ENCODE measurements at places on chromosomes 4 and X.

GRCh38 chr4:41512136-41512535 is 25.8 kb upstream of the LIMCH1 start:
- H3K27ac ChIP-seq = no peak overlapping the region
- no peak for DNase-seq
- H3K27me3 ChIP-seq = no peaks in the 10 kb centered on the region
- peaks cover 2% of the 10 kb centered on the region for H3K4me1 ChIP-seq

DNA sequence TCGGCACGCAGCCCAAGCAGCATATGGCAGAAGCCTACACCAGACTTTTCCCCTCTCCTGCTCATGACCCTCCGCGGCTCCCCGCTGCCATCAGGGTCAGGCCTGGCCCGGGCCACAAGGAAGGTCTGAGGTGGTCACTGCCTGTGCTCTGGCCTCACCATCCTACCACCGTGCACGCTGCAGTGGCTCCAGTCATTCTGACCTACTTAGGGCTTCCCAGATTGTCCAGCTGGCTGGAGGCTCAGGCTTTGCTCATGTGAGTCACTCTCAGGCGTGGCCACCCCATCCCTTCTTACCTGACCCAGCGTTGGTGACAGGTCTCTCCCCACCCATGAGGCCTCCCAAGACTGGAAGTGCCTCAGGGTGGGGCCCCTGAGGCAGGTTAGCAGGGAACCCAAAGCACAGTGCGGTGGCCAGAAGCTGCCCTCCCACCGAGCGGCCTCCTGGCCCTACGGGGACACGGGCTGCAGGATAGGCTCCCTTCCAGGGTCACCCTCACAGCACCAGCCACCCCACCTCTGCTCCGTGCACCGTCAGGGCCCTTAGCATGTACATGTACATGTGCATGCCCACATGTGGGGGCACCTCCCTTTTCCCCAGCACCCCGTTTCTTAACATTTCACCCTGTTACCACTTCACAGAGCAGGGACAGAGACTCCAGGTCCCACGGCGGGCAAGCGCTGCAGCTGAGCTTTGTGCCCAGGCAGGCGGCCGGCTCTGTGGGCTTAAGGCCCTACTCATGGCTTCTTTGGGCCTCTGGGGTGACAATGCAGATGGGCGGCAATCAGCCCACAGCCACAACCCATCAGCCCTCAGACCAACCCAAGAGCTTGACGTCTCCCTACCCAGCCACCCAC is 2.2 kb downstream of the TREX2 start:
- no peaks in the 10 kb centered on the region for H3K36me3 ChIP-seq

DNA sequence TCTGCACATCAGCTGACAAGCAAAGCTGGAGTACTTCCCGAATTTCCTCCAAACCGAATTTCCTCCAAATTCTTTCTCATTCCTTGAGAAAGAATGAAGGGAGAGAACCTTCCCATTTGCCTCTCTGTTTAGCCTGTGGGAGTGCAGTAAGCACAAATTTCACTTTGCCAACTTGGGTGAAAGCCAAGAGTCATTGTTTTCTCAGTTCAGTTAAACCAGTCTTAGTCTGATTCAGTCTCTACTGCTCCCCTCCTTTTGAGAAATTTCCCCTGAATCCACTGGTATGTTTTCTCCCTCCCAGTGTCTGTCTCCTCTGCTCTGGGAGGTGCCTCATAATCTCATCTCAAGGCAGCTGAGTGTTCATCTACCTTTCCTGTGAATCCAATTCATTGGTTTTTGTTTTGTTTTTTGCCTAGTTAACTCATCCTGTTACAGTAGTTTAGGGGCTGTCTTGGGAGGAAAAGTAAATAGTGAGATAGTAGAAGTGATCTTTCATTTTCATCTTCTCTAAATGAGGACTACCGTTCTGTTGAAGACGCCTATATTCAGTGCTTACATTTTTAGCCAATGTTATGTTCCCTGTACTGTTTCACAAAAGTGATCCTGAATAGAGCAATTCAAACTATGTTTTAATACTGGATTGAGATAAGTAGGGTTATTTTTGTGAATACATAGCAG is 49.0 kb downstream of the SYTL5 start:
- no peak overlapping the region for H3K4me3 ChIP-seq
- no peaks in the 10 kb centered on the region for H3K36me3 ChIP-seq
- H3K27ac ChIP-seq = peak overlapping the region; percentile 33
- H3K4me1 ChIP-seq = peaks cover 12% of the 10 kb centered on the region

DNA sequence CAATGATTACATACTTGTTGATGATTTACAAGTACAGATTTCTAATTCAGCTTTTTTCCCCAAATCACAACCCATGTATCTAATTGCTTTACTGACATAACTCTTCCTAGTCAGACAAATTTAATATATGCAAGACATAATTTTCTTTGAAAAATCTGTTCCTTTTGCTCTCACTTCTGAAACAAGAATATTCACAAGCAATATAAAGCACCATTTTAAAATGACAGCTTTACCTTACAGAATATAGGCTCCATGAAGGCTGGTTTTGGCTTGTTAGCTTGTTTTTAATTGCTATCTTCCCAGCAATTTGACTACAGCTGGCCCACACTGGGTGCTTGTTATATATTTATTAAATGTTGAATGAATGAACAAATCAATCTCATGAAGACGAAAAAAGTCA is 24.5 kb downstream of the GPM6A start:
- no peak for DNase-seq
- no peaks in the 10 kb centered on the region for H3K36me3 ChIP-seq
- H3K27me3 ChIP-seq = no peaks in the 10 kb centered on the region
- H3K27ac ChIP-seq = no peak overlapping the region
- H3K4me3 ChIP-seq = no peak overlapping the region

DNA sequence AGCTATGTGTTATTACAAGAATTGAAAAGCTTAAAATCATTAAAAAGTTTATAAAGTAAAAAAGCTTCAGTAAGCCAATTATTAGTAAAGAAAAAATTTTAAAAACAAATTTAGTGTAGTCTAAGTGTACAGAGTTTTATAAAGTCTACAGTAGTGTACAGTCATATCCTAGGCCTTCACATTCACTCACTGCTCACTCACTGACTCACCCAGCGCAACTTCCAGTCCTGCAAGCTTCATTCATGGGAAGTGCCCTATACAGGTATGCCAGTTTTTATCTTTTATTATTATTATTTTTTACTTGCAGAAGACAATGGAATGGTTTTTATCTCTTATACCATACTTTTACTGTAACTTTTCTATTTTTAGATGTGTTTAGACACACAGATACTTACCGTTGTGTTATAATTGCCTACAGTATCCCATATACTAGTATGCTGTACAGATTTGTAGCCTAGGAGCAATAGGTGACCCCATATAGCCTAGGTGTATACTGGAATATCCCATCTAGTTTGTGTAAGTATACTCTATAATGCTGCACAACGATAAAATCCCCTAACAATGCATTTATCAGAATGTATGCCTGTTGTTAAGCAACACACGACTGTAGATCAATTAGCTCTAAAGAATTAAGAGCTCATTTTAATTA is 230.7 kb downstream of the DCLK2 start:
- H3K4me3 ChIP-seq = no peak overlapping the region
- peak overlapping the region; percentile 78 for H3K27ac ChIP-seq
- H3K4me1 ChIP-seq = peaks cover 45% of the 10 kb centered on the region
- H3K36me3 ChIP-seq = no peaks in the 10 kb centered on the region
- H3K27me3 ChIP-seq = no peaks in the 10 kb centered on the region

- no peaks in the 10 kb centered on the region for H3K27me3 ChIP-seq
- no peaks in the 10 kb centered on the region for H3K4me1 ChIP-seq
- no peaks in the 10 kb centered on the region for H3K36me3 ChIP-seq
- H3K27ac ChIP-seq = no peak overlapping the region
- H3K4me3 ChIP-seq = no peak overlapping the region
Measured at GRCh38 chrX:76279007-76279406, 106.1 kb downstream of the PBDC1 start.

DNA sequence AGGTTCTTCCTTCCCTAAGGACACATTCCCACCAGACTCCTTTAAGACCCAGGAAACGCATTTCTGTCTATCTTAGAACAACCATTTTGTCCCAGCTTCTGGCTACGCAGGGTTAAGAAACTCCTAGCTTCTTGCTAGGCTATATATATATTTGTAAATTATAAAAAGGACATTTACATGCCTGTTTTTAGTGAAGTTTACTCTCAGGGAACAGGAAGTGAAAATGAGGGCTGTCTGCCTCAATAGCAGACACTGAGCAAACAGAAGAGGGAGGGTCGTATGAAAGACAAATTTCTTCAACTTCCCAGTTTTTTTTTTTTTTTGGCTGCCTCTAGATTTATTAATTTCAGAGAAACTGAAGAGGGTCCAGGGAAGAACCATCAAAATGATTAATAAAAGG is 9.3 kb upstream of the FRMPD3 start:
- no peak overlapping the region for H3K27ac ChIP-seq
- no peak overlapping the region for H3K4me3 ChIP-seq
- no peak for DNase-seq

- H3K36me3 ChIP-seq = no peaks in the 10 kb centered on the region
- no peaks in the 10 kb centered on the region for H3K27me3 ChIP-seq
- peak; percentile 55 for DNase-seq
- peaks cover 35% of the 10 kb centered on the region for H3K4me1 ChIP-seq
Measured at GRCh38 chr4:76654791-76655190, 219.8 kb downstream of the SHROOM3 start.

DNA sequence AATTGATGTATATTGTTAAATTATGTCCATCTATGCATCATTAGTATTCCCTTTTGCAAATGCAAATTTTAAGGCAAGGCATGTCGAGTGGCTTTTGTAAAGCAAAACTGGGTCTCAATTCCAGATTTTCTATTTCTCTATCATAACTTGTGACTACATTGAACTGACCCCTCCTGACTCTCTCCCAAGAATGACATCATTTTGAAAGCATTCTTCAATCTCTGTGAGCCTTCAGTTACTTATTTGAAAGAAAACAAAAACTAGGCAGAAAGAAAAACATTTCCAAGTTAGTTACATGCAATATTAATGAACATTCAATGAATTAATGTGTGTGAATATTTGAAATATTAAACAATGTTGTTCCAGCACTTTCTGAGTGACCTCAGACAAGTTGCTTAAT is 314.3 kb upstream of the CLNK start:
- H3K27ac ChIP-seq = no peak overlapping the region
- no peaks in the 10 kb centered on the region for H3K4me1 ChIP-seq
- no peaks in the 10 kb centered on the region for H3K36me3 ChIP-seq

GRCh38 chr4:82866706-82867385 is 24.1 kb downstream of the SEC31A start:
- H3K36me3 ChIP-seq = peaks cover 74% of the 10 kb centered on the region
- no peaks in the 10 kb centered on the region for H3K27me3 ChIP-seq
- peak overlapping the region; percentile 45 for H3K27ac ChIP-seq
- DNase-seq = no peak
- no peak overlapping the region for H3K4me3 ChIP-seq

DNA sequence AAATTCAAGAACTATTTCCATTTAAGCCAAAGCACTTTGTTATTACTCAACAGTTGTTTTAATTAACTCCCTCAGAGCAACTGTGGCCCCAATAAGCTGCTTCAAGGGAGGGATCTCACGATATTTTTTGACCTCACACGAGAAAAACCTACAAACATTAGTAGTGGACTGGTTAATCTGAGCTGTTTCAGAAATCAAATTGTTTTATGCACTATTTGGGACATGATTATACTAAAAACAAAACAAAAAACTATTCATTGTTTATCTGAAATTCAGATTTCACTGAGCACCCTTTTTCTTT is 74.3 kb downstream of the DCHS2 start:
- H3K27me3 ChIP-seq = peaks cover 4% of the 10 kb centered on the region
- H3K4me3 ChIP-seq = peak overlapping the region; percentile 67
- peaks cover 7% of the 10 kb centered on the region for H3K4me1 ChIP-seq
- H3K27ac ChIP-seq = no peak overlapping the region

DNA sequence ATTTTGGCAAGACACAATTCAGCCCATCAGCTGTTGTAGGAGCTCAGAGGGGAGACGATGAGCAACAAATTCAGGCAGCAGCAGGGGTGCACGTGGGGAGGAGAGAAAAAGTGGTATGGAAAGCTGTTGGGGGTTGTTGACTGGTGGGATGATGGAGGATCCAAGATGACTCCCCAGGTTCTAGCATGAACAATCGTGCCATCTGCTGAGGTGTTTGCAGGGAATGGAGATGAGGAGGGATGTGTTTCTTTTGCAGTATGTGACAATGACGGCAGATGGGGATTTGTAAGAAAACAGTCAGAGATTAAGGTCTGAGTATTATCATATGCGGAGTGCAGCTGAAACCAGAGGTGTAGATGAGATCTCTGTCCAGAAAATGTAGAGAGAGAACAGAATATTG is 63.3 kb downstream of the SEL1L3 start:
- no peaks in the 10 kb centered on the region for H3K27me3 ChIP-seq
- peaks cover 14% of the 10 kb centered on the region for H3K4me1 ChIP-seq

DNA sequence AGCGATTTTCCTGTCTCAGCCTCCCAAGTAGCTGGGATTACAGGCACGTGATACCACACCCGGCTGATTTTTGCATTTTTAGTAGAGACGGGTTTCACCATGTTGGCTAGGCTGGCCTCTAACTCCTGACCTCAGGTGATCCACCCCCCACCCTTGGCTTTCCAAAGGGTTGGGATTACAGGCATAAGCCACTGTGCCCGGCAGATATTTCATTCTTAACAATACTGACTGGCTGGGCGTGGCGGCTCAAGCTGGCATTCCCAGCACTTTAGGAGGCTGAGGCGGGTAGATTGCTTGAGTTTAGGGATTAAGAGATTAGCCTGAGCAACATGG is 1.3 kb downstream of the PQBP1 start:
- H3K4me1 ChIP-seq = peaks cover 3% of the 10 kb centered on the region
- H3K27ac ChIP-seq = no peak overlapping the region
- H3K4me3 ChIP-seq = no peak overlapping the region
- peaks cover 5% of the 10 kb centered on the region for H3K36me3 ChIP-seq
- no peaks in the 10 kb centered on the region for H3K27me3 ChIP-seq
- no peak for DNase-seq

DNA sequence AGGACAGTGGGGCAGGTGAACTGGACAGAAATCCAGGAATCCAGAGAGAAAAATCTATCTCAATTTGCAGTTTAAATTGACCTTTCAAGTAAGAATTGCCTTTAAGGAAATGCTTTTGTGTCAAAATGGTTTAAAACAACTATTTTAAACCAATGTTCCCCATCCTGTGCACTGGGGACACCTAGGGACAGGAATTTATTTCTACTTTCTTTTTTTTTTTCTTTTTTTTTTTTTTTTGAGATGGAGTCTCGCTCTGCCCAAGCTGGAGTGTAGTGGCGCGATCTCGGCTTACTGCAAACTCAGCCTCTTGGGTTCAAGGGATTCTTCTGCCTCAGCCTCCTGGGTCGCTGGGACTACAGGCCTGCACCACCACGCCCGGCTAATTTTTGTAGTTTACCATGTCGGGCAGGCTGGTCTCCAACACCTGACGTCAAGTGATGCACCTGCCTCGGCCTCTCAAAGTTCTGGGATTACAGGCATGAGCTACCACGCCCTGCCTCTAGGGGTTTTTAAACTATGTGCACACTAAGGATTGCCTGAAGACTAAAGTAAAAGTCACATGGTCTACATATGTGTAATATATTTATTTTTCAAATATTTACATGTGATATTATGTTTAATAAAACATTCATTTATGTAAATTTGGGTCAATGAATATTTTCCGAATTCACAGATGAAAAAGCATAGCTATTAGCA is 1213.4 kb downstream of the STIM2 start:
- no peak for DNase-seq
- H3K4me3 ChIP-seq = no peak overlapping the region
- H3K27ac ChIP-seq = no peak overlapping the region
- no peaks in the 10 kb centered on the region for H3K27me3 ChIP-seq

GRCh38 chrX:106263817-106264216 is 95.7 kb downstream of the PWWP3B start:
- H3K36me3 ChIP-seq = no peaks in the 10 kb centered on the region
- peak; percentile 49 for DNase-seq
- H3K4me3 ChIP-seq = no peak overlapping the region
- no peaks in the 10 kb centered on the region for H3K4me1 ChIP-seq
- no peaks in the 10 kb centered on the region for H3K27me3 ChIP-seq
